H9 (cell line): ENCODE measurements at places on chromosomes 7 and 10.
A peak's percentile ranks its signal among the peaks of the same experiment; 100 is the strongest.

- DNase-seq = no peak
Observed at GRCh38 chr7:128827971-128828711, 2.1 kb upstream of the FLNC start.

- DNase-seq = peak; percentile 75
Observed at GRCh38 chr7:95527033-95527775, 41.5 kb downstream of the ASB4 start.

DNA sequence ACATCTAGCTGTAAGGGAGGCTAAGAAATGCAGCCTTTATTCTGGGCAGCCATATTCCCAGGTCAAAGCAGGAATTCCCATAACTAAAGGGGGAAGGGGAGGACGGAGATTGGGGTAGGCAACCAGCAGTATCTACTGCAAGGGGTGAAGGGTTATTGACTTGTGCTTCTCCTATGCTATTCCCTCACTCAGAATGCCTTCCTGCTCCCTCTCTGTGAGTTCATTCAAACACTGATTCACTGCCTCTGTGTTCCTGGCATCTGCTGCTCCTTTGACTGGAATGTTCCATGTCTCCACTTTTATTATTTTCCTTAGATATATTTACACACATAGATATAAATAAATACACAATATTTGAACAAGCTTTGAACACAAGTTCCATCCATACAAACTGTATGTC is 11.1 kb downstream of the HTR7 start:
- DNase-seq = no peak

GRCh38 chr7:87223666-87224065 is 4.1 kb upstream of the TMEM243 start:
- DNase-seq = no peak

DNA sequence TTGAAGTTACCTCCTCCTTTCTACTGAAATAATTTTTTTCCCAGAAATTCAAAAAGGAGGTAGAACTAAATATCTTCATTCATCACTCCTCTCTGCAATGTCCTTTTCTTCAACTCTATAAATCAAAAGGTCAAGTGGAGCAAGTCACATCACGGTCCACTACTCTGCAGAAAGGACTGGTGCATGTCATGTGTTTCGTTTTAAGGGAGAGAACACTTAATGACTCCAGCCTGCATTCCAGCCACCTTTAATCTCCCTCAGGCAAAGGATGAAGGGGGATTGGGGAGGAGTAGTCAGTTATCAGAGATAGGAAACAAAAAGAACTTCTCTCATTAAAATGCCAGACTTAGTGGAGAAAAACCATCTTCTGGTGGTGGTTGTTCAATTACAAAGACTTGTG is 78.9 kb downstream of the ANK3 start:
- no peak for DNase-seq

GRCh38 chr7:148014001-148014400 is 576.6 kb upstream of the C7orf33 start:
- DNase-seq = no peak

DNA sequence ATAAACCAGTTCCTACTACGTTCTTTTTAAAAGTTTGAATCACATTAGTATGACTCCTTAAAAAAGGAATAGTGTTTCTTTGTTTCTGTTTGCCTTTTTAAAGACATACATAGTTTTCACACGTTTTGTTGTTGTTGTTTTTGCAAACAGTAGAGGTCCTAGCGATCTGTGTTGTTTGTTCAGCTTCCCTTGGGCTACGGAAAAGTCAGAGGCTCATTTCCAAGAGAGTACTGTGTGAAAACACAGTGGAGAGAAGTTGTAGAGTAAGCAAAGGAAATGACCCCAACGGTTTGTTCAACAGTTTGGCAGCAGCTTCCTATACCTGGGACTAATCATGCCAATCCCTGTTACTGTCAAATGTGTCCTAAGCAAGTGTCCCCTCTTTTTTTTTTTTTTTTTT is 87.1 kb upstream of the STEAP1 start:
- DNase-seq = no peak
